ENCODE measurements at places on chromosomes 2 and 18.

DNA sequence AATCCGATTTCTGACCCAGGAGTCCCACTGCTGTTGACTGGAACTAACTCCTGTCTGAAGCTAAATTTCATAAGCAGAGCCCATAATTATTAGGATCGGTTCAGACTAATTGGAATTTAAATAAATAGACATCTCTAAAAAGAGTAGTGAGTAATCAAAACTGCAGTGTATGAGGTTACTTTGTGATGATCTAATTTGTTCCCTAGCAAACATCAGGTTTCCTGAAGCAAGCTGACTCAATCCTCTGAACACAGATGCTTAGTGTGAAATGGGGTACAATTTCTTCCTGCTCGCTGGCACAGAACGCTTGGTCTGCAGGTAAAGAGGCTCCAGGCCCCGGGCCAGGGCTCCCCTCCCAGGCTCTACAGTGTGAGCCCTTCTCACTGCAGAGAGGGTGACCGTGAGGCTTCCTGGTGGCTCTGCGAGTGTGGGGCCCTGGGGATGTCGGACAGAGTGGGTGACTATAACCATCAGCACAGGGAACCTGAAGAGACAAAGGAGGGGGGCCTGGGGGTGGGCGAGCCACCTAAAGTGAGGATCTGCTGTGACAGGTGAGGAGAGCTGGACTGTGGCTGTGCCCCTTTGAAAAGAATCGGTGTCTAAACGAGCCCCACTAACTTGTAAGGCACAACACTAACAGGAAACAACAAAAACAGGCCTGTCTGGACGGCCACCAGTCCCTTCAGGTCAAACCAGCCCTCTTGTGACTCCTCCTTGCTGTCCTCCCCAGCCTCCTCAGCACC, 20.2 kb downstream of the CHST10 start:
- no peak for DNase-seq

DNA sequence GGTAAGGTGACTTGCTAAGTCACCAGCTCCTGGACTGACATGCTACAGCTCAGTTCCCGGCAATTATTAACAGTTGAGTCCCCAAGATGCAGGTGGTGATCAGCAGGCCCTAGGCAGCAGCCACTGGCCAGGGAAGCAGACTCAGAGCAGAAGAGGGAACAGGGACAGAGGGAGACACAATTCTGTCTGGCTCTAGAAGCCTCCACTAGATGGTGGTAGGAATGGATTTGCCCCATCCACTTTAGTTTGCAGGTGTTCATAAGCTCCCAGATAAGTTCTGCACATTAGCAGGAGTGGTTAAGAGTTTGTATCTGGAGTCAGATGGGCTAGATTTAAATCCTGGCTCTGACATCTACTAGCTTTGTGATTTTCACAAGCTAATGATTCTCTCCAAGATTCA, 25.5 kb upstream of the SLC1A4 start:
- DNase-seq = no peak

- DNase-seq = no peak
Observed at GRCh38 chr2:226895579-226895978, 59.7 kb downstream of the RHBDD1 start.

- no peak for DNase-seq
Observed at GRCh38 chr2:190209559-190209958, 110.1 kb downstream of the HIBCH start.

Measured in activated CD8-positive, alpha-beta memory T cell treated with anti-CD3 and anti-CD28 coated beads for 1 hour (primary cell).